OCI-M1 (cell line): ENCODE measurements at places on chromosomes 5 and 9.
A peak's percentile ranks its signal among the peaks of the same experiment; 100 is the strongest.

- no peak for DNase-seq
Measured at GRCh38 chr5:170112876-170113521, 7.3 kb downstream of the FOXI1 start.

DNA sequence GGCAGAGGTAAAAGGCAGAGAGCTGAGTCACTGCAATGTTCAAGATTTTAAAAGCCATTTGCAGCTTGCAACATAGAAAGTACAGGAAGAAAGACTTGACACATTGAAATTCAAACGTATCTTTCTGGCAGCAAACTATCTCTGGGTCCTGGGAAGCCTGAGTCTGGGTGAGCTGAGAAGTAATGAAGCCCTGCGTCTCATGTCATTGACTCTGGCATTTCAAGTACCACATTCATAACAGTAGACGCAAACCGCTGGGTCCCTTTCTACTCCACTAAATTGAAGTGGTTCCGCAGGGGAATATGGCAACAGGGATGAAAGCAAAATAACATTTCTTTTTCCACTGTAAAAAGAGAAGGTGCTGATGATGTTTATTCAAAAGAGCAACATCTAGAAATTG is 694.3 kb downstream of the BRINP1 start:
- no peak for DNase-seq

DNA sequence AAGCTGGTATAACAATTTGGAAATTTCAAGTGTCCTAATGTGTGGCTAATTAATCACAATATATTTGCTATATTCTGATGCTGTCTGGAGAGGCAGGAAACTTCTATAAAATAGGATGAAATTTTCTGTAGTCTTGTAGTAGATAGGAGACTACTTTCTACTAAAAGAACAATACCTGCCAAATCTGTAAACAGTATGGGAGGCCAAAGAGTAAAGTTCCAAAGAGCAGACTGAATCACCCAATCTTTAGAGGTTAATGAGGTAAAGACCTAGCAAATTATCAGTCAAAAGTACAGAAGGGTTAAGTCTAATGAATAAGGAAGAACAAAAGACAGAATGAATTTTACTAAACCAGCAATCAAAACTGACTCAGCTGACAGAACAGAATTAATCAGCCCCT is 52.4 kb upstream of the RGS7BP start:
- no peak for DNase-seq

DNA sequence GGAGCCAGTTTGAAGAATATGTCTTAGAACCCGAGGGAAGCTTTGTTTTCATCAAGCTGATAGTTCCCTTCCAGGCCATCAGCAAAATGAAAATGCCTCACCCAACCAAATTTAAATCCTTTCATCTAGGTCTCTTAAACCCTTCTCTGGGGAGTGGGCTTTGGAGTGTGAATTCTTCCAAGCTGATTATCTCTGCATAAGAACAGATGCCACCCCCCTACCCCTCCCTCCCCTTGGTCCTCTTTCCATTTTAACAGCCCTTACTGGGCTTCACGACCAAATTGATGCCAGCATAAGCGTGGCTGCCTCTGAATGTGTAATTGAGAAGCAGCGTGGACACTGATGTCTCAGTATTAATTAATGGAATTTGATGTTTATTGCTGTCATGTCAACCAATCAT is 509.7 kb upstream of the CLINT1 start:
- DNase-seq: no peak

- peak; percentile 34 for DNase-seq
Measured at GRCh38 chr9:78365748-78366697, 69.1 kb downstream of the PSAT1 start.

DNA sequence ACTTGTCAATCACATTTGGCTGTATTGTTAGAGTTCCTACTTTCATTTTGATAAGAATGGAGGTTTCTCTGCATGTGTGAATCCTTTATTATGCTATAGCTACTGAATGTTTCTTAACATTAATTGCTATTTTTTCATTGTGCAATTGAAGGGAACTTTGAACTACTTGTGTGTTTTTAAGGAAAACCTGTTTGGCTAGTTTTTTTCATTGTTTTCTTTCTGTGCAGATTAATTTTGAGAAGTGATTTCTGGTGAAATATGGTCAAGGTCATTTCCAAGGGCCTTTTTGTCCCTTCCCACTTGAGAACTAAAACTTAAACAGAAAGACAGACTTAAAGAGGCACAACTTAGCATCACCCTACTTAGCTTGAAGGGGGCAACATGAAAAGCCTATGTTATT is 1309.2 kb upstream of the WWC1 start:
- no peak for DNase-seq

DNA sequence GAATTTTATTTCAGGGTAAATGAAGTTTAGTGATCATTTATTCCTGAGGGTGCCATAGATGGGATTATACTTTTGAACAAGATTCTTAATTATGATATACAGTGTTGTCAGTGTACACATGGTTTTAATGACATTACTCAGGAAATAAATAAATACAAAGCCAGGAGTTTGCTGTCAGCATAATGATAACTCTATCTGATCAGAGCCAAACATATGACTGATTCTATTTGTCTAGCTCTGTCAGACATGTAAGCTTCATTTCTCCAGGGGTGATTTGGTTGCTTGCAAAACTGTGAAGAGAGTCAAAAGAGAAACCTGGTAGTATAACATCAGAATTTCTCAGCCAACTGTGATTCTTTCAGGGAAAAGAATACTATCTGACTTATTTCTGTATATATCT is 1425.8 kb upstream of the C9orf72 start:
- DNase-seq: no peak

DNA sequence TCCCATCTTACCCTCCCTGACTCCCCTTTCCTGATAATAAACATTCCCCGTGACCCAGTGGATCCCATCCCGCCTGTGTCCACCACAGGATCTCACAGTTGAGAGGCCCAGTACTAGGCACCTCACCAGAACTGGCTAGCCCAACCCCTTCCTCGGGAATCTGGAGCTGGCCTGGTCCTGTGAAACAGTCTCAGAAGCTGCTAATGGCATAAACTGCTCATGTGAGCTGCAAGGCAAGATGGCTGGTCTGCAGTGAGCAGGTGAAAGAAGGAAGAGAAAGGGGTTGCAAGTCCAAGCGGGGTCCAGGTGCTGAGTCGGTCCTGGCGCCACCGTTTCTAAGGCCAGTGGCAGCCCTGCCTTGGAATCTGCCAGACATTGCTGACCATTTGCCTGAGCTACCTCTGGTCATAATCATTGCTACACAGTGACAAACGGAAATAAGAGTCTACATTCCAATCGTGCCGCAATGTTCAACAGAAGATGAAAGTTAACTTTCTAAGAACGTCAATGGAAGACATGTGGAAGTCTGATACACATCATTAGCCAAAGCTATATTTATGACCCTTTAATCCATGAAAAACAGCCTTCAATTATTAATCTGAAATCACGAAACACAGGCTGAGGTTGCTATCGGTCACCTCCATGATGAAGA is 33.7 kb downstream of the DNAH5 start:
- DNase-seq: no peak

GRCh38 chr9:125986966-125987365 is 239.8 kb downstream of the PBX3 start:
- no peak for DNase-seq

- peak; percentile 72 for DNase-seq
Measured at GRCh38 chr5:141814064-141814964, 63.9 kb downstream of the PCDH1 start.

- DNase-seq: no peak
Measured at GRCh38 chr9:125985998-125986655, 239.0 kb downstream of the PBX3 start.

DNA sequence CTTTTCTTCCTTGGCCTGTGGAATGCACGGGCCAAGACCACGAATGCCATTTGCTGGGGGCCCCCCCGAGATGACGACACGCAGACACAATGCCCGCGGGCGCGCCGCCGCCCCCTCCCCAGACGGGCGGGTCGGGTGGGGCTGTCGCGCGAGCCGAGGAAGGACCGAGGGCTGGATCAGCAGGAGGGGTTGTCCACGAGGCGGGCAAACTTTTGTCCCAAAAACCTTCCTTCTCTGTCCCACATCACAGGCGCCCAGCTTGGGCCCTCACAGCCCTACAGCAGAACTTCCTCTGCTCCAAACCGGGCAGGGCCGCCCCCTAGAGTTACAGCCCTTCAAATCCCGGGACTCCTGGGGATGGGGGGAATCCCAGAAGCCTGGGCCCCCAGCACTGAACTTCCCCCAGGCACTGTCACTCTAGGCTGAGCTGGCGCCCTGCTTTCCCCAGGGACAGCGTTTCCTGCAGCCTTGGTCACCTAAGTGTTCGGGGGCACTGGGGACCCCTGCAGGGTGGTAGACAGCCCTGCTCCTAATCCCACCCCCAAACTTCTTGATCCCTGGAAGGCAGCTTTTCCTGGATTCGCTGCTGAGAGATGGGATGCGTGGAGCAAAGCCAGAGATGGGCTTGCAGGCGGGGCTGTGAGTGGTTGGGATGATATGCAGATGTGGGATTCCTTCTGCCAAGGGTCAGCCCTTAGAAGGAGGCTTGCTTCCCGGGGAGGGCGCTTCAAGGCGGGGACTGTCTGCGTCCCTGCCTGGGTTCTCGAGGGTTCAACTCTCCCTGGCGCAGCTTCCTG is 980 bp downstream of the COL5A1 start:
- no peak for DNase-seq

DNA sequence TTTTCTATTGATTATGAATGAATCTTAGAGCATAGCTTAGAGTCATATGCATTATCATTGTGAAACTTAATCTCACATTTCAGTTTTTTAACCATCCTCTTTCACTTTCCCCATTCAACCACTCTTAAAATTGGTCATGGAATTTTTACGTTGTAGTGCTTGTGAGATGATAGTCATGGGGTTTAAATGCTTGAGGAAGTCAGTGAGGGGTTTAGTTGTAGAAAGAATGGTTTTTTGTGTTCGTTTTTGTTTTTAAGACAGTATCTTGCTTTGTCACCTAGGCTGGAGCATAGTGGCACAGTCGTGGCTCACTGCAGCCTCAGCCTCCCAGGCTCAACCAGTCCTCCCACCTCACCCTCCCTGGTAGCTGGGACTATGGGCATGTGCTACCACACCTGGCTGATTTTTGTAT is 19.6 kb downstream of the UGCG start:
- DNase-seq: no peak
